ENCODE measurements at places on chromosomes 3 and 15.
A peak's percentile ranks its signal among the peaks of the same experiment; 100 is the strongest.

DNA sequence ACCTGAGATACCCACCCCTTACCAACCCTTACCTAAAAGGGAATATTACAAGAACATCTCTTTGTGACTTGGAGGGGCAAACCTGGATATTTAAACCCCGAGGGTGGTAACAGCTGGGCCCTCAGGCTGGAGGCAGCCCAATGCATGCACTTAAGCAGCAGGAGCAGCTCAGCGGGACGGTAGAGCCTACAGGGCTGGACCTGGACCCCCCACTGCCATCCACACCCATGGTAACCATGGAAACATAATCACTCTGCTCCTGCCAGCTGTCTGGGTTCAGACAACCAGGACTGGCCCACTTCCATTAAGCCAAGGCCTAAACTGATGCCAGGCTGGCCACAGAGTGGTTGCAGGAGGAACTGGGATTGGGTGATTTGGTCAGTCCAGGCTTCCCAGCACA, 52.8 kb downstream of the ETFA start:
- DNase-seq, result peak; percentile 53

GRCh38 chr3:197466586-197467399, 89.0 kb downstream of the BDH1 start:
- no peak for DNase-seq

DNA sequence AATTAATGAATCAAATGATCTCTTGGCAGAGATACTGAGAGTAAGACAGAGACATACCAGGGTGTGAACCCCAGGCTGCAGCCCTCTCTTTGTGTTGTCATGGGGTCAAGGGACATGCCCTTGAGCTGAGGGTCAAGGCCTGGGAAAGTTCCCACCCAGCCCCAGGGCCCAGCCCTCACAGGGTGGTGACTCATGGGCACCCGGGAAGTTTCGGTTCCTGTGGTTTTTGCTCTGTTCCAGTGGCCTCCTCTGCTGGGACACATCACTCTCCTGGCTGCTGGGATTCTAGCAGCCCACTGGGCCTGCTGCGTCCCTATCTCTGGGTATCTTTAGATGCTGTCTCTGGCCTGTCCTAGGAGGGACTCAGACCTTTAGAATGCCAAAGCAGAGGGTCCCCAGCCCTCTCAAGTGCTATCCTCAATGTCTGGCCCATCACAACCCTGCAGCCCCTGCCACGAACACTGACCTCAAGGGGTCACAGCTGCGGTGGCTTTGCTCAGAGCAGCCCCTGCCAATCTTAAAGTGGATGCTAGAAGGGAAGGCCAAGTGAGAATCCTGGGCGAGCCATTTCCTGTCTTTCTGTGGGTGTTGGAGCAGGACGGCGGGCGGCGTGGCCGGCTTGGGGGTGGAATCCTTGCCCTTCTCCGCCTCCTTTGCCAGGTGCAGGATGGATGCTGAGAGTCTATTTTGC, 148.4 kb upstream of the TLE3 start:
- DNase-seq, result no peak

DNA sequence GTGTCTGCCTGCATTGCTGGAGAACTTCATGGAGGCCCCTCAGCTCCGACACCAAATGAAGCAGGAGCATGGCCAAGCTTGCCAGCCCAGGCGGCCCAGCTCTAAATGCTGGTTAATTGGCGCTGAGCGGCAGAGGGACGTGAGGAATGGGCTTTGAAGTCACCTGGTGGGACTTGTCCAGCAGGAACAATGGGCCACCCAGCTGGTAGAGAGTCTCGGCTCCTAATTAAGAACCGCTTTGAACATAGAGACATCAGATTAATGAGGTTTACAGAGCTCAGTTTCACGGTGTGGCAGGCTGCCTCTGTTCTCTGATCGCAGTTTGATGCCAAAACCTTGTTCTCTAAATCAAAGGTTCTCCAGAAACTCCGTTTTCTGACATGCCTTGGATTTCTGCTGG, 77.5 kb upstream of the LINGO1 start:
- peak; percentile 7 for DNase-seq

GRCh38 chr15:29871401-29871800, 49.1 kb upstream of the TJP1 start:
- peak; percentile 63 for DNase-seq

DNA sequence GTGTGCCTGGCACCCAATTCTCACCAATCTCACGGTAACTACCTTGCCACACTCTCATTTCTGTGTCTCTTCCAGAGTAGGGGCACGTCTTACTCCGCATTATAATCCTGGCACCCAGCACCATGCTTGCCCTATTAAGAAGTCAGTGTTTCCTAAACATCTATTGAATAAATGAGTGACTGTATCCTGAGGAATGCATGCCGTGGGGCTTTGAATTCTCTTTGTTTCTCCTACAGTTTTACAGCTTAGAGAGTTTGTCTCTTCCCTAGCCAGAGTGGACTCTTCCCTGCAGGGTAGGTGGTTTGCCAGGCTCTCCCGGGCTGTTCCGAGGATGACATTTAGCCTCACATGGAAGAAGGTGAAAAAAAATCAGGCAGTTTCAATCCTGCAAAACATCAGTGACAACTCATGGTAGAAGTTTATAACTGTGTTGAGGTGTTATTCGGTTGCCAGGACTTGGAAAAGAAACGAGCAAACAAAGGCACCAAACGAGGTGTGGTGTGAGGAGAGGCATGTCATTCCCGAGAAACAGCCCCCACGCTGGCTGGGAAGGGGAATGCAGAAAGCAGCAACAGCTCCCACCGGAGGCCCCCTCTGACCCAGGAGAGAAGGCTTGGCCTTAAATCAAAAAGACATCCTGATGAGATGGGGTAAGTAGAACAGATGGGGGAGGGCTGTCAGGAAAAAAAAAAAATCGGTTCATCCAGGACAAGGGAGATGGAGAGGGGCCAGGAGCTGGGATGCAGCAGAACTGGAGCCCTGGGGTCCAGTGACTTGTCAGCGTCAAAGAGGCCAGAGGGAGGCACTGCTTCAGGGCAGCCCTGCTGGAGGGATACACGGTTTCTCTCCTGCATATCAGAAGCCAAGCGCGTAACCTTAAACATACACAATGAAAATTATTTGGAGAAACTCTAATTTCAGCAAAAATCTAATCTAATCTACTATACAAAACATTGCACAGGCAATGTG, 168.4 kb upstream of the ARRDC4 start:
- DNase-seq, result no peak

GRCh38 chr3:55486857-55487380, at the start of gene WNT5A:
Gene WNT5A, minus strand, starts transcription at chr3:55487306. Its CDS starts 321 bp downstream, at chr3:55486985.
- DNase-seq, result peak; percentile 65

DNA sequence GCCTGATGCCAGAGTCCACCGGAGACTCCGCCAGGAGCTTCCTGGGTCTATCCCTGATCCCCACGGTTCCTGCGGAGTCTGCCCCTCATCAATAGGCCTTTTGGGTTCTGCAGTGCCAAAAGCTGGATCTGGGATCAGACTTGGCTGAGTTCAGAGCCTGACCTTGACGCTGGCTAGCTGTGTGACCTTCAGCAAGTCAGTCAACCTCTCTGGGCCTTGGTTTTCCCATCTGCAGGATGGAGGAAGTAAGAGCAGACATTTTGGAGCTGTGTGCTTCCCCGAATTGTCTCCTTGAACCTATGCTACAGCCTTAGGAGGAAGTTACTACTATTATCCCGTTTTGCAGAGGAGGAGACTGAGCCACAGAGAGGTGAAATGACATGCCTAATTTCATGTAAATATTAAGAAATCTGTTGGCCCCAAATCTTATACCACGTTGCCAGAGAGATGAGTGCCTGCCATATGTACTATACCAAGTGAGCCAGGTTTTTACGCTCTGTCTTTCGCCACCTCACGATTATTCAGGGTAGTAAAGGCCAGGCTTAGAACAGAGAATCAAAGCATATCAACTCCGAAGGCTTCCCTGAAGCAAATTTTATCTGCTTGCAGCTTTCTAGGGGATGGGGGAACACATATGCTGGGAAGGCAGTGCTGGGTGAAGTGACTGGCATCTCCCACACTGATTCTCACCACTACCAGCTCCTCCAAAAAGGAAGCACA, 112.5 kb downstream of the SRGAP3 start:
- no peak for DNase-seq

DNA sequence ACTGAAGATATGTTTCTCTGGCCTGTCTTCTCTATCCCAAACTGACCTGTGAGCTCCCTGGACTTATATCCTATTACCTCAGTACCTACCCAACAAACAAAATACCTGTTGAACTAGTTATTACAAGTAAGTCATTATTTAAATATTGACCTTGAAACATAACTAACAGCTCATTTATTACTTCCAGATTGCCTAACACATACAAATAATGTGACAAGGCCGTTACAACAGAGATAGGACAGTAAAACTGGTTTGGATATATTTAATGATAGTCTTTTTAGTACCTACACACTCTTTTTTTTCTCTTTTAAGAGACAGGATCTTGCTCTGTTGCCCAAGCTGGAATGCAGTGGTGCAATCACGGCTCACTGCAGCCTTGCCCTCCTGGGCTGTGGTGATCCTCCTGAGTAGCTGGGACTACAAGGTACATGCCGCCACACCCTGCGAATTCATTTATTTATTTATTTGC, 145.0 kb downstream of the ADAM10 start:
- DNase-seq, result no peak

DNA sequence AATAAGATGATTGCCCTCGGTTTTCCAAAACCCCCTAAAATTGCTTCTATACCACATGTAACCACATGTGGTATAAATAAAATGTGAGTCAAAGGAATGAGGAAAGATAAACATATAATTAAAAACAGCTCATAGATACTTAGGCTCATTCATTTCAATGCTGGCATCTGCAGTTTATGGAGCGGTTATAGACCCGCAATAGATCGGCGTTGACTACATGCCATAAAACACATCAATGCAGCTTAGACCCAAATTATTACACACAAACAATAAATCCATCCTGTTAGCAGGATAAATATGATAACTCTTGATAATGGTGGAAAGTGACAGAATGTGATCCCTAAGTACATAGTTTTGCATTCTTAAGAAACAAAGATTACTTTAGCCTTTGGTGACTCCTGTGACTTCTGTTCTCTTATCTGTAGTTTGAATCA, 143.7 kb downstream of the NR2F2 start:
- DNase-seq, result no peak

- no peak for DNase-seq
Measured at GRCh38 chr3:188752850-188753249, 418.9 kb upstream of the TPRG1 start.

GRCh38 chr15:52086011-52086786, 26.4 kb downstream of the BCL2L10 start:
- no peak for DNase-seq

- no peak for DNase-seq
Measured at GRCh38 chr3:186646106-186646505, 5.9 kb downstream of the FETUB start.

GRCh38 chr3:46289551-46289950, 47.3 kb downstream of the CCR3 start:
- DNase-seq, result no peak

DNA sequence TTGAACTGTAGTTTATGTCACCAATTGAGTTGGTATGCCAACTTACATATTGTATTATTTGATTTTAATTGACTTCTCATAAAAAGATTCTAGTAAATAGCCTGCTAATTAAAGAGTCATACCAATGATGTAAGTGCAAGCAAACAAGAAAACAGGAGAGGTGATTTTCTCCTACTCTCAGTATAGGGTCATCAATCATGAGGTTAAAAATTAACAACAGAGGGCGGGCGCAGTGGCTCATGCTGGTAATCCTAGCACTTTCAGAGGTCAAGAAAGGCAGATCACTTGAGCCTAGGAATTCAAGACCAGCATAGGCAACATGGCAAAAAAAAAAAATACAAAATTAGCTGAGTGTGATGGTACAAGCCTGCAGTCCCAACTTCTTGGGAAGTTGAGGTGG, 108.7 kb downstream of the MYO9A start:
- DNase-seq, result no peak

DNA sequence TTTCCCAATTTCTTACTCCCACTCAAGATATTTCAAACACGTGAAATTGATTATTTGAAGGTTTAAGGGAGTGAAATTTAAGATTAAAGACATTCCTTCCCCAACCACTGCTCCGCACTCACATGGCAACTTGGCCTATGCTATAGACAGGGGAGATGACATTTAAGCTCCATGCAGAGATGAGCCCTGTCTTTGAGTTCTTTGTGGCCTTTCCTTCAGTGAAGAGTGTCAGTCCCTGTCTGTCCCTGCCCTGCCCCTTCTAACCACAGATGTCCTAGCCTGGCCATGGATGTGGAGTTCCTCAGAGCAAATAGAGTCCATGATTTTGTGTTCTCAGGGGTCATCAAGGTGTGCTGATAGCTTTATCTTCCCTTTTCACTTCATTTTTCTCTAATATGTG, 29.4 kb upstream of the THBS1 start:
- DNase-seq, result no peak

- no peak for DNase-seq
Measured at GRCh38 chr15:33795070-33795469, 173.2 kb upstream of the CHRM5 start.

DNA sequence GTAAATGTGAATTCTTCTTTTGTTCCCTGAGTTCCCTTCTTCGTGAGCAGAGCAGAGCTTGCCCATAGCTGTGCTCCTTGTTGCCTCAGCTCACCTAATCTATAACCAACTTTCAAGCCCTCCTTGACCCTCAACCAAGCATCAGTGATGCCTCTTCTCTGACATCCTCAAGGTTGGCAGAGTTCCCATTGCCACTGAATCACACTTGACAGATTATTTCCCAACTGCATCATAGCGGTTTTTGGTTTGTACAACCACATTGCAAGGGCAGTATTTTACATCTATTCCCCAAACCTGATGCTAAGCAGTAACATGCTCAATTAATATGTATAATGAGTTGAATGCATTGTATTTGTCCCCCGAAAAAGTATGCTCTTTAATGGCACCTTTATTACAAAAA, 133.0 kb upstream of the SNTN start:
- DNase-seq, result no peak

- DNase-seq, result no peak
Measured at GRCh38 chr3:86416334-86416733, 574.6 kb downstream of the VGLL3 start.

GRCh38 chr15:30001602-30002001, 81.2 kb upstream of the GOLGA8J start:
- no peak for DNase-seq

DNA sequence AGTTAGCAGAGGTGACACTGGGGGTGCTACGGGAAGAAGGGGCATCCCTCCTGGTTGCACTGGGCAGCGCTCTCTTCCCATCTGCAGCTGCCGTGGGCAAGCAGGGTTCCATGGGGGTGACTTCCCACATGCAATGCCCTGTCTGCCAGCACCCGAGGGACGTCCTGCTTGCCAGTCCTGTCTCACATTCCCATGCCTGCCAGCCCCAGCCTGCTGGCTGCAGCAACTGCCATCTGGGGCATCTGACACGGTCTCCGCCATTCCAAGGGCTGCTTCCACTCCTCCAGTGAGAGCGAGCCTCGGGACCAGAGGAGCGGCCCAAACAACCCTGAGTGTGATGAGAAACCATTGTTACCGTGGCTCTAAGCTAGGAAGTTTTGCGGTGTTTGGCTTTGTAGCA, 45.4 kb upstream of the RPL32 start:
- no peak for DNase-seq

DNA sequence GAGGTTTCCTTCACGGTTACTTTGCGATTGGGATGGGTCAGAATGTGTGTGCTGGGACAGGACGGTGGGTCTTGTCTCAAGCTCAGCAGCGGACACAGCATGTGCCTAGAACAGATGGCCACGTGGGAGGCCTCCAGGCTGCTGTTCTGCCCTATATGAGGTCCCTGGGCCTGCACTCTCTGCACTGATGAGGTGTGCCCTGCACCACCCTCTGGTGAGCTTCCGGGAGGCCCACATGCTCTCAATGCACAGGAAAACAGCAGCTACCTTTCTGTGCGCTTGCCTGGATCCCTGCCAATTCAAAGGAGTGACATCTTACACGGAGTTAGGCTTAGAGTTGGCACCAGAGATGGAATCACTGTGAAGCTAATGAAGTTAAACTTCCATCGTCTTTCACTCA, 59.8 kb downstream of the BOC start:
- DNase-seq, result no peak

GRCh38 chr15:63447017-63447676, 57.2 kb upstream of the USP3 start:
- DNase-seq, result no peak

Measured in Right ventricle myocardium inferior (tissue), 1 donor.